Activated T-helper 1 cell treated with anti-CD3 and anti-CD28 coated beads, Interleukin-2, amount 50 U/mL, for 16 hours (primary cell): ENCODE measurements at places on chromosomes 11 and 22.

DNA sequence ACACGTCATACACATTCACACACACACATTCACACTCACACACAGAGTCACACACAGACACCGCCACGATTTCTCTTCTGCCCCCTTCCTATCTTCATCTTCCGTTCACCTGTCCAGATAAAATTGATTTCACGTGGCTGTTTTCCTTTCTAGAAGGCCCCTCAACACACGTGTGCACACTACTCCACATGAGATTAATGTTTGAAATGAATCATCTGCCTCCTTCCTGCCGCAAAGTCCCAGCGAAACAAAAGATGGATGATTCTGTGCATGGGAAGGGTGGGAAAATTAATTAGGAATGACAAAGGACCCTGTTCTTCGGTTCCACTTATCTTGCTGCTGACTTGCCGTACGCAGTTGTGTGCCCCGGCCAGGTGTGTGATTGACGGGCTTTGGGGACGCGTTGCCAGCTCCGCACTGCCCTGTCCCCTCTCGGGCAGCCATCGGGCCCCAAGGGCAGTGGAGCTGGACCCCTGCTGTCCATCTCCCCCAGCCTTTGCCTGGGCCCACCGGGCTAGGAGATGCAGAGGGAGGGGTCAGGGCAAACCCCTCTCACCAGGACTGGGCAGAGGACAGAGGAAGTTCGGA lies 73.8 kb downstream of the MPPED1 start:
- DNase-seq, result no peak

GRCh38 chr22:19959043-19959586 lies 17.5 kb upstream of the TXNRD2 start:
- no peak for DNase-seq

GRCh38 chr11:103528596-103528995 lies 419.4 kb downstream of the DYNC2H1 start:
- no peak for DNase-seq

GRCh38 chr22:44683237-44683636 lies 18.8 kb upstream of the PRR5 start:
- DNase-seq, result no peak

DNA sequence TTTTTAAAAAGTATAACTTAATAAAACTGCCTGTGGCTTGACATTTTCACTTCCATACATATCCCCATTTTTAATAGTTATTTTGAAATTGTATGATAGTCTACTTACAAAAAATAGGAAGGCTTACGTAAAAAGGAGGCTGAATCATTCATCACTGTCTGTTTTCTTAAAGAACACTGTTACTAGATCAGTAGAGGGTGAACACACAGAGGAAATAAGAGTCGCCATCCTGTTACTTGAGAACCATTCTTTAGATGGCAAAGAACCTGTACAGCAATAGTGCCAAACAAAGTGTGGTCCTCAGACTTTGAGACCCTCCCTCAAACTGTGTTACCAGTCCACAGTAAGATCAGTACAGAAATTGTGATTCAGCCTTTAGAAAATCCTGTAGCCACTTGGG lies 180.7 kb downstream of the PGR start:
- no peak for DNase-seq

DNA sequence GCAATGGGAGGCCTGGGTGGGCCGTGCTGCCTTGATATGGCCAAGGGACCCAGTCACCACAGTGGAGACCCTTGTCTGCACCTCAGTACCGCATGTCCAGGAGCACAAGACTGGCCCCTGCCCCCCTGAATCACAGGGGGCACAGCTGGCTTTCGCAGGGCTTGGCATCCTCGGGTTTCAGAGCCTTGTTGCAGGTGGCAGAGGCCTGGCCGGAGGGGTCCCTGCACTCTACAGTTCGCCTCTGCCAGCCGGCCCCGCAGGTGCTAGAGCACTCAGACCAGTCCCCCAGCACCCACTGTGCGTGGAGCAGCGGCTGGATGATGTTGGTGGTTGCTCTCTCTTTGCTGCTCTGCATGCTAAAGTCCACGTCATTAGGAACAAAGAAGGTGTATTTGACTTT lies 23.0 kb downstream of the ADAMTS8 start:
- DNase-seq, result no peak

- DNase-seq, result no peak
Observed at GRCh38 chr11:62540804-62541701, 5.6 kb downstream of the AHNAK start.

DNA sequence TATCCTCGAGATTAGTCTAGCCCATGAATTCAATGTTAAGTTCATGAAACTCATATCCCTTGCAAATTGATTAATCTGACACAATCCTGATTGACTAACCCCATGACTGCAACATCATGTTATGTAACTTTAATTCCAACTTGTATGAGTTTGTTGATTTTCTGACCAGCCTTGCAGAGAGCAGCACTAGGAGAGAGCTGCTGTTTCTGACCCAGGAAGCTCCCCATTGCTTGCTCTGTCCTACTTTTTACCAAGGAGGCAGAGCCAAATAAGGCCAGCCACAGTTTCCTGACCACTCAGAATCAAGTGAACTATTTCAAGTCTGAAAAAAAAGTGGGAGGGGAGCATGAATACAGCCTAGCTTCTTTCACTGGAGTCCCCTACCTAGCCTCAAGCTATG lies 13.2 kb downstream of the MPZL3 start:
- no peak for DNase-seq

DNA sequence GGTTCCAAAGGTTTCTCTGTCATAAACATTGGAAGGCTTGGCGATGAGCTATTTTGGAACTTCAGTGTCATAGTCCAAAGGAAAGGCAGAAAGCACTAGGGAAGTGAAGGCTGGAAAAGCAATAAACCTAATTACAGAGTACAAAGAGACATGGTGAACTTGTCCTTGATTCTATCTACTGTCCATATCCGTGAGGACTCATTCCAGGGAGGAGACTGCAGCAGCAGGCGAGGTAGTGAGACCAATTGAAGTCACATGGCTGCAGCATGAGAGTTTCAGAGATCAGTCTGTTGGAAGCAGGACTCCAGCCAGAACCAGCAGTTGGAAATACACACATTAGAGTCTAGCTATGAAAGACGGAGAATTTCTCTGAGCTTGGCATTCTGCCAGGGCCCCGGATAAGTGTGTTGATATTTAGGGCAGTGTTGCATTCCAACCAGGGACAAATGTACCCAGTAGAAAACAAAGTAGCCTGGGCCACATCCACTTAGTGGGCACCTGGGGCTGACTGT lies 54.1 kb upstream of the ARHGAP42 start:
- DNase-seq, result no peak

DNA sequence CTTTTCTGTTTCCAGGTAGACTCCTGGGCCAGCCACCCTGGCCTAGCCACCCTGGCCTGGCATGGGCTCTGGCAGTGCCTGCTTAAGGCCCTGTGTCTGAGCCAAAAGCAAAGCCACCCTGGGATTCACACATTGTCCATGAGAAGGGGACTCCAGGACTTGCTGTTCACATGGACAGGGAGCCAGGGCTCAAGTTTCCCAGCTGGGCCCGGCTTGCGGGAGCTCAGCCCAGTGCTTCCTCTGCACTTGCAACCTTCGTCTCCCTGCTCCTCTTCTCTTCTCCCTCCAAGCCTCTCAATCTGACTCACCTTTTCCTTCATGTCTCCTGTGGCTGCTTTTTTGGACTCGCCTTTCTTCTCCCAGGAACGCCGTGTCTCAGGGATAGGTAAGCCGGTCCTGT lies 130.3 kb downstream of the MICAL2 start:
- DNase-seq, result no peak

GRCh38 chr11:88152381-88152780 lies 22.9 kb downstream of the RAB38 start:
- DNase-seq, result no peak

GRCh38 chr22:26115266-26115665 lies 54.0 kb upstream of the SEZ6L start:
- DNase-seq, result no peak

GRCh38 chr11:63958008-63958407 lies 16.4 kb upstream of the COX8A start:
- DNase-seq, result no peak

GRCh38 chr11:10622108-10622507 lies 53.6 kb upstream of the LYVE1 start:
- DNase-seq, result no peak

DNA sequence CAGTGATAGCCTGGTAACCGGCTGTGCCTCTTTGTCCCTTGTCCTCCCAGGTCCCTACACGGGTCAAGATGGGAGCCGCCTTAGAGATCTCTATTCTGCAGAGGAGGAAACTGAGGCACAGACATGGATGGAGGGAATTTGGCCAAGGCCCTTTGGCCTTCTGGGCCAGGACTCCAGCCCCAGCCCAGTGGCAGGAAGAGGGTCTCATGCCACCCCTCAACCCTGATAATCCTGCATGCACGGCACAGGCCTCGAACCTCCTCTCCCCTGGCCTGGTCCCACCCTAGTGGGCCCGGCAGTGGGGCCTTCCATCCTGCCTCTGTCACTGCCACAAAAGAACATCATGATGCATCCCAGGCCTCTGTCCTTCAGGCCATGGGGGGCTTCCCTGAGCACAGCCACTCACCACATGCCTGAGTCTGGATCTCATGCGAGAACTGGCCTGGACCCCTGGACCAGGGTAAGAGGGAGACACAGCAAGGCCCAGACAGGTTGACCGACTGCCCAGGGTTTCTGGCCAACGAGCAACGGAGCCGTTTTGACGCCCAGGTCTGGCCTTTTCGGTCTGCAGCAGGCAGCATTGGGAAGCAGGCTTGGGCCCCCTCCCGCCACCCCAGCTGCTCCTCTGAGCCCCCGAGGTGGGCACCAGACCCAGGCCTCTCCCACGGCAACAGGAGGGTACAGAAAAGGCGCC lies 6.5 kb downstream of the LINC01488 start:
- no peak for DNase-seq

GRCh38 chr11:31628111-31628510 lies 118.5 kb downstream of the ELP4 start:
- DNase-seq, result no peak
